Activated naive CD8-positive, alpha-beta T cell treated with anti-CD3 and anti-CD28 coated beads for 36 hours (primary cell): ENCODE measurements at places on chromosomes 11 and 22.

DNA sequence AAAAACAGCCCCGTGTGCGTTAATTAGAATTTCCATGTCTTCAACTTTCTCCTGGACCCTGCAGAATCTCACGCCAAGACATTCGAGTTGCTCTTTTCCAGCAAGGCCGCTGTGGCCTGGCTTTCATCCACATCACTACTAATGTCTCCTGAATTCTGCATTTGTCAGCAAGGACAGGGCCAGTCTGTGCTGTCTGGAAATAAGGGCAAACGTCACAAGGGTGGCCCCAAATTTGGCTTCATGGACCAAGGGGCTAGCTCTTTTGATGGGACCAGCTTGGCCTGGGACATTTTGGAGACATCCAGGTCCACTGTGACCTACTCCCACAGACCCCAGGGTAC lies 33.4 kb downstream of the KCNQ1OT1 start:
- no peak for DNase-seq

GRCh38 chr11:41714101-41714500 lies 254.6 kb upstream of the LRRC4C start:
- DNase-seq, result no peak

- DNase-seq, result no peak
These were observed 12.2 kb downstream of the PHLDB1 start for GRCh38 chr11:118619444-118620197.

- no peak for DNase-seq
These were observed 2.6 kb downstream of the TAF1D start for GRCh38 chr11:93738647-93739081.

DNA sequence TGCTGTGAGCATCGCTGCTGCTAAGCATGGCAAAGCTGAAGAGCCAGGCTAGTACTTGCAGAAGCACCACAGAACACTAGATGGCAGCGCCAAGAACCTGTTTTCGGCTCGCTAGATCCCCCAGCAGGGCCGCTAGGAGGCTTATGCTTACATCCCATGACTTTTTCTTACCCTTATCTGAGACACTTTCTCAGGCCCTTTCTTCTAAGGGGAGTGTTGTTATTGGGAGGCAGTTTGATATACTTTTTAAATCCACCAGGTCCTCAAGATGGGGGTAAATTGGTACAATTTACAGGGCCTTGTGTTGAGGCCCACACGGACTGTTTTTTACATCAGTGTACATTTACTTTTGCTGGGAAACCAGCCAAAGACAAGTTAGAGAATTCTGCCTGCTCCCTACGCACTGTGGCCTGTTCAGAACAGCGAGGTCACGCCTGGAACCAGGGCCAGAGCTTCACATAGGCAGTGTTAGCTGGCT lies 4.0 kb downstream of the TRIM6 start:
- peak; percentile 45 for DNase-seq

DNA sequence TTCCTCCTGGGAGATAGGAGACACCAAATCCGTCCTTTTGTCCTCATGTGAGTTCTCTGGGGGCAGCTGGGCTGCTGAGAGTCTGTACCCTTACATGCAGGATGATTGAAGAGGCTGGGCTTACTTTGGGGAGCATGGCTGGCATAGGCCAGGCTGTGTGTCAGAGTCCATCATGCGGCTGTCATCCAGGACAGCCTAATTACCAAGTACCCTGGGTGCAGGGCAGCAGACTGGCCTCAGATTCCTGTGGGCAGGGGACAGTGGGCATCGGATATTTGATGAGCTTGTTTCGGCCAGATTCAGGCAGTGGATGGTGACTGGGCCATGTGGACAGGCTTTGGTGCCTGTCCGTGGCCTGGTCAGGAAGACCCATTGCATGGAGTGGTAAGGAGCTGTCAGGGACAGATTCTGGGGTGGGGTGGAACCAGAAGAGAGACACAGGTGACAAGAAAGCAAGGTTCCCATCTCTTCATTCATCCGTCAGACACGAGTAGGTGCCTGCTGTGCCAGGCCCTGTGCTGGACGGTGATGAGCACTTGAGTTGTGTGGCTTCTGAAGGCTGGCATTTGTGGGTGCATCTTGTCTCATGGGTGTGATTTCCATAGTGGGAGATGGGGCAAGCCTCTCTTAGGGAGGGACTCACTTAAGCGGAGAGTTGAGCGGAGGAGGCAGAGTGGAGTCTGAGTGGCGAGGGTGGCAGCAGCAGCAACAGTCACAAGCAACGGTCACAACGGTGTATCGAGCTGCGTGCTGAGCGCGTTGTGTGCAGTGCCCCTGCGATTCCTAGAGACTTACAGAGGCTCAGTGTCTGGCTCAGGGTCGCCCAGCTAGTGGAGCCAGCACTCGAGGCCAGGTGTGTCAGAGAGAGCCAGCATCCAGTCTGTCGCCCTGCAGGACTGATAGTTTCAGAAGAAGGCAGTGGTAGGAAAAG lies 48.7 kb downstream of the TBC1D22A start:
- no peak for DNase-seq

- no peak for DNase-seq
These were observed 121.5 kb downstream of the CD44 start for GRCh38 chr11:35260342-35260985.

DNA sequence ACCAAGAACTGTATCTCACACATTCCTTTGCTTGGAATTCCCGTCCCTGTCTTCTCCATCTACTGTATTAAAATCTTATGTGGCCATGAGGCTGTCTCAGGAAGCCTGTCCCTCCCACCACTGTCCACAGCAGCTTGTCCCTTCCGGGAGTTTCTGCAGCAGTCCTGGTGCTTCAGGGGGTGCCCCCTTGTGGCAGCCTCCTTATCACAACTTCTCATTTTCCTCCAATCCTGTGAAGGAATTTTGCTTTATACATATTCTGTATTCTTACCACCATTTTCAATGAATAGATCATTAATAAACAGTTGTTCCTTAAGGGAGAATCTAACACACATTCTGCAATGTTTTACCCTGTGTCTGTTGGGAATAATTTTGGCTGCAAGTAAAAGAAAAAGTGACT lies 220.4 kb upstream of the RAG2 start:
- DNase-seq, result no peak

- DNase-seq, result no peak
These were observed 4.4 kb downstream of the NAGA start for GRCh38 chr22:42066126-42066761.

DNA sequence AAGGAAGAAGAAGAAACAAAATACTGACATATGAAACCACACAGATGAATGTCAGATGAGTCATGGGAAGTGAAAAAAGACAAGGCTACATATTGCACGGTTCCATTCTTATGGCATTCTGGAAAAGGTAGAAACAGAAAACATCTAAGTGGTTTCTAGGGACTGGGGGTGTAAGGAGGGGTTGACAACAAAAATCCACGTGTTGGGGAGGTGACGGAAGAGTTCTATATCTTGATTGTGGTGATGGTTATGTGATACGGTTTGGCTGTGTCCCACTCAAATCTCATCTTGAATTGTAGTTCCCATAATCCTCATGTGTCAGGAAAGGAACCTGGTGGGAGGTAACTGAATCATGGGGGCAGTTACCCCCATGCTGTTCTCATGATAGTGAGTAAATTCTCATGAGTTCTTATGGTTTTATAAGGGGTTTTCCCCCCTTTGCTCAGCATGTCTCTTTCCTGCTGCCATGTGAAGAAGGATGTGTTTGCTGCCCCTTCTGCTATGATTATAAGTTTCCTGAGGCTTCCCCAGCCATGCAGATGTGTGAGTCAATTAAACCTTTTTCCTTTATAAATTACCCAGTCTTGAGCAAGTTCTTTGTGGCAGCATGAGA lies 6.4 kb upstream of the ARFGAP3 start:
- DNase-seq, result peak; percentile 51

DNA sequence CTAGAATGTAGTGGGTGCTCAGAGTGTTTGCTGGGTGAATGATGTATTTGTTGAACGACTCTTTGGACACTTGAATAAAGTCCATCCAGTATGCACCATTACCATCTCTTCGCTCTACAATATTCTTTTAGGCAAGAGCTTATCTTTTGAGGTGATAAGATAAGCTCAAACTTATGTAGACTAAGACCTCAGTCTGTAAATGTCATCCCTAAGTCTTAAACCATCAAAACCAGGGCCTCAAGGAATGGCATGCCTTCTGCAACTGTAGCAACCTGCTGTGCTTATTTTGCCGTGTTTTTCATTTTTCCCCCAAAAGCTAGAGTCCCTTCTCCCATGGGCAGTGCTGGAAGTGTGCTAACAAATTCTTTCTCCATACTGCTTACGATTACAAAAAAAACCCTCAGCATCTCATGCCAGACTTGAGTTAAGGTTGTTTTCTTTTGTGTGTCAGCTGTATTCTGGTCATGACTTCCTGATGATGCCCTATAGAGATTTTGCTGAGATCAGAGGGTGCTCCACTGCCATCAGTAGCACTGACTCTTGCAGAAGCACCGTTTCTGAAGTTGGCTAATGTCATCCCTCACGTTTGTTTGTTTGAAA lies 27.8 kb downstream of the LIMK2 start:
- no peak for DNase-seq

GRCh38 chr22:49433717-49434611 lies 393.7 kb downstream of the BRD1 start:
- DNase-seq, result no peak

GRCh38 chr11:87300640-87301380 lies 263.1 kb downstream of the TMEM135 start:
- no peak for DNase-seq

- no peak for DNase-seq
These were observed 57.0 kb downstream of the PDE2A start for GRCh38 chr11:72617080-72617762.
